ENCODE measurements at places on chromosomes 12 and 14. TPM values are rescaled to one million over a fixed set of nuclear protein-coding genes. Genes with fewer than 3 reads are reported as not detected.

GRCh38 chr12:112317481-112317880 is 64.8 kb downstream of the HECTD4 start:
- no peak overlapping the region for H3K4me3 ChIP-seq
- H3K36me3 ChIP-seq: no peaks in the 10 kb centered on the region
- H3K27ac ChIP-seq: no peak overlapping the region
- DNase-seq: no peak
- H3K4me1 ChIP-seq: peaks cover 28% of the 10 kb centered on the region
- H3K27me3 ChIP-seq: no peaks in the 10 kb centered on the region

GRCh38 chr14:100375266-100375962 is 52.3 kb downstream of the SLC25A47 start:
- peak overlapping the region; percentile 42 for H3K4me3 ChIP-seq
- H3K27me3 ChIP-seq: no peaks in the 10 kb centered on the region
- H3K27ac ChIP-seq: peak overlapping the region; percentile 95
- no peaks in the 10 kb centered on the region for H3K36me3 ChIP-seq
- H3K4me1 ChIP-seq: peaks cover 26% of the 10 kb centered on the region

GRCh38 chr12:25594376-25594775 is 41.3 kb upstream of the LMNTD1 start:
- H3K4me3 ChIP-seq: no peak overlapping the region
- DNase-seq: no peak
- H3K4me1 ChIP-seq: no peaks in the 10 kb centered on the region
- H3K27ac ChIP-seq: no peak overlapping the region
- H3K27me3 ChIP-seq: no peaks in the 10 kb centered on the region
- H3K36me3 ChIP-seq: no peaks in the 10 kb centered on the region

DNA sequence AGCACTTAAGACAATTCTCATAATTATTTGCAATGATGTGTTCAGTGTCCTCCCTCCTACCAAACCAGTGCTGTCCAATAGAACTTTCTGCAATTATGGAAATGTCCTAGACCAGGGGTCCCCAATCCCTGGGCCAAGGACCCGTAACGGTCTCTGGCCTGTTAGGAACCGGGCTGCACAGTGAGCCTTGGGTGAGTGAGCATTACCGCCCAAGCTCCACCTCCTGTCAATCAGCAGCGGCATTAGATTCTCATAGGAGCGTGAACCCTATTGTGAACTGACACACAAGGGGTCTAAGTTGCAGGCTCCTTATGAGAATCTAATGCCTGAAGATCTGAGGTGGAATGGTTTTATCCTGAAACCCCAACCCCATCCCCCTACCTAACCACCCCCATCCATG is 3.9 kb downstream of the SVOP start:
- H3K36me3 ChIP-seq: no peaks in the 10 kb centered on the region
- H3K4me1 ChIP-seq: no peaks in the 10 kb centered on the region
- no peak overlapping the region for H3K4me3 ChIP-seq
- DNase-seq: no peak

DNA sequence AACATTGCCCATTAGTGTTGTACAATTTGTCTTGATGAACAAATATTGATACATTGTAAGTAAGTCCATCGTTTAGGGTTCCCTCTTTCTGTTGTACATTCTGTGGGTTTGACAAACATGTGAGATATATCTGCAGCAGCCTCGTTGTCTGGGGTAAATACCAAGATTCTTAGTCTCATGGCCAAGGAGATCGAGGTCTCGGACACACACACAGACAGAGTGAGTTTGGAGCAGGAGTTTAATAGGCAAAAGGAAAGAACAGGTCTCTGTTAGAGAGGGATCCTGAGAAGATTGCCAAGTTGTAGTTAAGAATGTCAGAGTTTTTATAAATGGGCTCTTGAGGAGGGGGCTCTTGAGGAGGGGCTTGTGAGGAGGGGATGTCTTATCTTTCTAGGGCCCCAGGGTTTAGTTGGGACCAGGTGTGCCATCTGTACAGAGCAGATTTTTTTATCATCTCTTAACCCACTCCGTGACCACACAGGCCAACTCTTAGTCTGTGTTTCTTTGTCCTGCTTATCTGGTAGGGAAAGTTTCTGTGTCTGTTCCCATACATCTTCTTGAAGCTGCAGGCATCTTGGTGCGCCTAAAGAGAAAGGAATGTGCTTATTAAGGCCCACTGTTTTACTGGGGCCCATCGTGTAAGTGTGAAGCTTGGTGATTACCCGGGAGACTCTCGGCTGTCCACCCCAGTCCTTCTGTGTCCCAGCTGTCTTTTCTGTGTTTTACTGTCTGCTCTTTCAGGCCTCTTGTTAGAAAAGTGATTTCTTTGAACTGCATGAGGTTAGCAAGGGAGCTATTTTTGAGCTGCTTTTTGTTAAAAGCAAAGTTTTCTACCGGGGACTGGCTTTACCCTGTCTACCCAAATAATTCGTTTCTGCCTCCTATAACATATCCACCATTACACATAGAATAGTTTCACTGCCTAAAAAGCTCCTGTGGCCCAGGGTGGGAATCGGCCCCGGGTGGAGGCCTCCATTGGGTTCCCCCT is 22.4 kb upstream of the CLEC2D start:
- H3K4me3 ChIP-seq: peak overlapping the region; percentile 83
- no peaks in the 10 kb centered on the region for H3K36me3 ChIP-seq
- no peak for DNase-seq
- H3K27me3 ChIP-seq: no peaks in the 10 kb centered on the region
- H3K27ac ChIP-seq: peak overlapping the region; percentile 85
- peaks cover 10% of the 10 kb centered on the region for H3K4me1 ChIP-seq

DNA sequence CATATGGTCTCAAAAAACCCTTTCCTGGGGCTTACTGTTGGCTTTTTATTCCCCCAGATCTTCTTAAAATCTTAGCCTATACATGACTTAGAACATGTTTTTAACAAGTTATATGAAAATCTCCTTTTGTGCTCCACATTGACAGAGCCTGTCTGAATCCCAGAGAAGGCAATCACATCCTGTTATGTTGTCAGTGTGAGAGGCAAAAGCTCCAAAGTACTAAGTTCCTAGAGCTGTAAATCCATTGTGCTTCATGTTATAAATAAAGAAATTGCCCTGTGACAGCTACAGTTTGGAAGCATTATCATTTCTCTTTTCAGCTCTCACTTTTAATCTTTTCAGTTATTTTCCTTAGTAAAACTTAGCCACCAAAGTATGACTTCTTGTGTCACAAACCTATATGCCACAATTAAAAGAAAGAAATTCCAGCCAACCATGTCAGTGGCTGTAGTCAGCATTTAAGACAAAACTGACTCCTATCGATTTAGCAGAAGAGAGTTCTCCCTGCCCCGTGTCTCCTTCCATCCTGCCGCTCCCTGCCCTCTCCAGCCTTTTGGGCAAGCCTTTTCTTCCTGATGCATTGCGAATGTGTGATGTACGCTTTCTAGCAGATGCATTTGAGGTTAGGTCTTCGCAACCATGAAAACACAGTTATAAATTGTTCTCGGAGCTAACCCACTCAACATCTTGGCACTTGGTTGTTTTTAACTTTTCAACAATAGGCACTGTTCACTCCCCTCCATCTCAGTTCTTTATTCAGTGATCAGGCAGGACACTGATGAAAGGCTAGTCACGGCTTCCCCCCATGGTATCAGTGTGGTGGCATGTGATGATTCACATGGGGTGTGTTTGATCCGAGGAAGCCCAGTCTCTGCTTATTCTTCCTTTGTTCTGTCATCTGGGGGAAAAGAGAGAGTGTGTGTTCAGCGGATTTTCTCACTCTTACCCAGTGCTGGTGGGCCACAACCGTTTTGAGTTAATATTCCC is 143.5 kb downstream of the SSPN start:
- H3K4me3 ChIP-seq: no peak overlapping the region
- H3K4me1 ChIP-seq: no peaks in the 10 kb centered on the region
- no peak for DNase-seq
- no peaks in the 10 kb centered on the region for H3K27me3 ChIP-seq
- H3K36me3 ChIP-seq: no peaks in the 10 kb centered on the region
- no peak overlapping the region for H3K27ac ChIP-seq

GRCh38 chr14:91004987-91005386 is 55.5 kb downstream of the RPS6KA5 start:
- H3K36me3 ChIP-seq: no peaks in the 10 kb centered on the region
- H3K4me3 ChIP-seq: no peak overlapping the region
- no peak overlapping the region for H3K27ac ChIP-seq
- DNase-seq: no peak
- H3K4me1 ChIP-seq: no peaks in the 10 kb centered on the region

The IL26 gene
- not detected for total RNA-seq

The ULK1 gene
- total RNA-seq: 50.5 TPM

The ALX1 gene
- not detected for total RNA-seq
